ENCODE measurements at places on chromosomes 5 and 9.

DNA sequence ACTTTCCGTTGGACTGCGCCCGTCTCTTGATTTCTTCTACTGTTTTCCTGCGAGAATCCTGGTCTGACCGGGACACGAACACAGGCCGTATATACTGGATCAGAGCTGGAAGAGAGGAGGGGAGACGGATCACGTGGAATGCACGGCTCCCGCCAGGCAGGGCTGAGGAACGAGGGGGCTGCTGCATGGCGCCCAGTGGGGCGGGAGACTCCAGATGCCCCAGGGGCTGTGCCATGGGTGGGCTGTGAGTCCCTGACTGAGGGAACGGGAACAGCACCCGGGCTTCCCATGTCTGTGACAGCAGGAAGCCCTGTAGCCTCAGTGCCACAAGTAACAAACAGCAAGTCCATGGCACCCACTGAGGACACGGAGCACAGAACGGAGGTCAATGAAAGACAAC lies 34.0 kb downstream of the LPCAT1 start:
- DNase-seq, result no peak

GRCh38 chr5:125683669-125684068 lies 739.5 kb upstream of the GRAMD2B start:
- no peak for DNase-seq

GRCh38 chr5:5183933-5184332 lies 43.8 kb downstream of the ADAMTS16 start:
- DNase-seq, result no peak

- no peak for DNase-seq
Measured at GRCh38 chr5:175096469-175097165, 347.4 kb downstream of the DRD1 start.

DNA sequence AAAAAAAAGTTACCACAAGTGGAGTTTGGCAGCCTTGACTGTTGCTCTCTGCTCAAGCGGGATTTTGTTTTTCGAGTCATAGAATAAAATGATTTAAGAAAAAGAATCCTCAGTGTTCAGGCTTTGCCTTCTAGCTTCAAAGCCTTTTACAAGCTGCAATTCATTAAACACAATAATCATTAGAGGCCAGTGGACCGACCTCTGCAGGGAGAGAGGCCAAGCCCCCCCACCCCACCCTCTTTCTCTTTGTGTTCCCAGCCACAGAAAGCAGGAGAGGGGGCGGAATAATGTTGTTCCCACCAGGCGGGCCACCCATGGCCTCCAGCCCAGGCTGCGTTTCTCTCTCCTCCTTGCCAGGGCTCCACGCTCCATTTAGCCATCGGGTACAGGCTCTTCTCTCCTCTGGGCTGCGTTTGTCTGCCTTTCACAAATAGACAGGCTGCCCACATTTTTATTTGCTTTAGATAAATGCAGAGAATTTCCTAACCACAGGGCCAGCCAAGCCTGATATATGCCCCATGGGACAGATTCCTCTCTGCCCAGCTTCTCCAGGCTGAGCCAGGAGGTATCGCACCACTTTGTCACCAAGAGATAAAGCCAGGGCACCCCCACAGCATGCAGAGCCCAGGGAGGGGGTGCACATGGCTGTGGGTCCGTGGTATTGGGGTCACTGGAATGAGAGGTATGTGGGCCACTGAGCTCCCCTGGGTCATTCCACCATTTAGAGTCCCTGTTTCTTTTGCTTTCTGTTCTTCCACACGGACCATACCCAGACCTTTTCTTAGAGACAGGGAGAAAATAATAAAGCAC lies 318.8 kb downstream of the PIK3R1 start:
- DNase-seq, result no peak

DNA sequence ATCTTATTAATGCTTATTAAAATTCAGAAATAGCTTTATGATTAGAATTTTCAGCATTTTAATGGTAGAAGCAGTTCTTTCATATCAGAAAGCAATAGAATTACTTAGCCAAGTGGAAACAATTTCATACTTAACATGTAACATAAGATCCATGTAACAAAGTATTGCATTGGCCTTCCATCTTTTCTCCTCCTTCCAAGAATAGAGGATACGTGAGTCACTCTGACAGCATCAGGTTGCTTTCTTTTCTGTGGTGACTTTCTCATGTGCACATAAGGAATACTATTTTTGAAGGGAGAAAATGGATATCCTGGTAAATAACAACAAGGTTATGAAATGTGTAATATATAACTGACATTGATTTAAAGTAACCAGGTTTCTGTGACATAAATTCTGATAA lies 272.2 kb downstream of the ANXA1 start:
- DNase-seq, result no peak

DNA sequence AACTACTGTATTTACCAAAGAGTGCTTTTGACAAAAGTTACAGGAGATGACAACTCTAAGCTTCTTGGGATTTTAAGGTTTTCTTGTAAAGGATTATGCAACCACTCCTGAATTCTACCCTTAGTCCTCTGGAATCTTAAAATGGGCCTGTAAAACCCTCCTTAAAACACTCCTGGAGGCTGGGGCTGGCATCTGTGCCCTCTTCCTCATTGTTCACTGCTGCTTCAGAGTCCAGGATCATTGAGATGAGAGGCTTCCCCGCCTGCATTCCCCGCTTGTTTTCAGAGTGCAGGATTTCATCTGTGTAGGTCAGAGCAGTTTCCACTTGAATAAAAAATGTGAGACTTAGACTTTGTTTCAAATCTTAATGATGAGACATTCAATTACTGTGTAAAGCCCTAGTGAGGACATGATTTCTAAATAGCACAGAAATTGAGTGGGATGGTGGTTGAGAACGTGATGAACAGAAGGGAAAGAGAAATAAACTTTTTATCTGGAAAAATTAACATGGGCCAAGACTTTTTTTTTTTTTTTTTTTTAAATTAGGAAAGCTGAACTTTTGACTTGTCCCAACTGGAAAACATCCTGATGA lies 40.4 kb downstream of the PCSK5 start:
- no peak for DNase-seq

- DNase-seq, result no peak
Measured at GRCh38 chr5:96218653-96219052, 214.4 kb downstream of the PCSK1 start.

DNA sequence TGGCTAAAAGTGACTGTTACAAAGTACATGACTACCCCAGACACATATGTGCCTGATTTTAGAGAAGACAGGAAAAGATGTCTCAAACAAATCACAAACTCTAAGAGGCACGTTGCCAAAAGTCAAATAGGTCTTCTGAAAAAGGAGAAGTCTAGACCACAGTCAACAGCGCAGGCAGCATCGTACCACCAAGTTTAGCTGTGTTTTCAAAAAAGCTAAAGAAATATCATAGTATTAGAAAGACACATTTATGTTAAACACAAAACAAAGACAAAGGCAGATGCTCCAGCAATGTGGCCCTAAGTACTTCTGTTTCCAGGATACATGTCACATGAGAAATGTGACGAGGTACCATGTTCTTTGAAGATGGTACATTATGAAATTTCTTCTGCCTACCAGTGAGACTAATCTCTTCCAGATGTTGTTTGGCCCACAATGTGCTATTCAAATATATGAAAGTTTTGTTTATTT lies 43.5 kb downstream of the LPAR1 start:
- no peak for DNase-seq

DNA sequence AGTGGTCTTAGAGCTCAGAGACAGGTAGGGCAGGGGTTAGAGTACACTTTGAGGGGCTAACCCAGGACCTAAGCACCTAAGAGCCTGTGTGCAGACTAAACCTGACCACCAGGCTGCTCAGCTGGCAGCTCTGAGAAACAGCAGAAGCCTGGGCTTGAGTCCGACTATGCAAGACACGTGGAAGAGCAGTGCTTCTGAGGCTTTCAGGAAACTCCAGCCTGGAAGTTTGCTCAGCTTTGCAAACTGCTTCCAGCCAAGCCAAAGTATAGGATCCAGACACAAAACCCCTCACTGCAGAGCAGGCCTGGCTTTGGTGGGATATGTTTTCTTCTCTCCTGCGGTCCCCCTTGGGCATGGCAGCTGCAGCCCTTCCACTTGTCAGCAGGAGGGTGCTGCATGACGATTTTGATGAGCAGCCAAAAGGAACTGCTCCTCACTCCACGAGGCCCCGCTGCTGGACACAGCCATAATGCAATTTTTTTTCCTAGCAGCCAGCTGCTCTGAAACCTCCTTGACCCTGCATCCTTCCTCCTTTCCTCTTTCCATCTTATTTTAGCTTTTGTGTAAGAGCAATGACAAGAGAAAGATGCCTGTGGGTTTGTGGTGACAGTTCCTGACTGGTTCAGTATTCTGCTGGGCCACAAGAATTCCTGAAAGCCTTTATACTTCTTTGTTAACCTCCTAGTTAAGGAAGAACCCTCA lies 123.1 kb downstream of the LIFR start:
- DNase-seq, result no peak

DNA sequence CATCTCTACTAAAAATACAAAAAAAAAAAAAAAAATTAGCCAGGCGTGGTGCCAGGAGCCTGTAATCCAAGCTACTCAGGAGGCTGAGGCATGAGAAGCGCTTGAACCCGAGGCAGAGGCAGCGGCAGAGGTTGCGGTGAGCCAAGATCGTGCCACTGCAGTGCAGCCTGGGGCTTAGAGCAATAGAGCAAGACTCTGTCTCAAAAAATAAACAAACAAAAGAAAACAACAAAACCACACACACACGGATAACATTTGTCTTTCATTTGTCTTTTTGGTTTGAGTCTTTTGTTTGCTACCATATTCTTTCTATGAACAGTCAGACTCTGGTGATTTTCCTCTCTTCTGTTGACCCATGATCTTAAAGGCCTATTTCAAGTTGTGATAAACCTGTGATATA lies 1168.3 kb upstream of the WWC1 start:
- DNase-seq, result no peak

- DNase-seq, result no peak
Measured at GRCh38 chr5:179195561-179196404, 135.6 kb downstream of the ZNF354C start.

GRCh38 chr9:3180696-3181048 lies 336.8 kb upstream of the PUM3 start:
- DNase-seq, result no peak

GRCh38 chr5:109307951-109308350 lies 101.8 kb downstream of the PJA2 start:
- DNase-seq, result no peak

DNA sequence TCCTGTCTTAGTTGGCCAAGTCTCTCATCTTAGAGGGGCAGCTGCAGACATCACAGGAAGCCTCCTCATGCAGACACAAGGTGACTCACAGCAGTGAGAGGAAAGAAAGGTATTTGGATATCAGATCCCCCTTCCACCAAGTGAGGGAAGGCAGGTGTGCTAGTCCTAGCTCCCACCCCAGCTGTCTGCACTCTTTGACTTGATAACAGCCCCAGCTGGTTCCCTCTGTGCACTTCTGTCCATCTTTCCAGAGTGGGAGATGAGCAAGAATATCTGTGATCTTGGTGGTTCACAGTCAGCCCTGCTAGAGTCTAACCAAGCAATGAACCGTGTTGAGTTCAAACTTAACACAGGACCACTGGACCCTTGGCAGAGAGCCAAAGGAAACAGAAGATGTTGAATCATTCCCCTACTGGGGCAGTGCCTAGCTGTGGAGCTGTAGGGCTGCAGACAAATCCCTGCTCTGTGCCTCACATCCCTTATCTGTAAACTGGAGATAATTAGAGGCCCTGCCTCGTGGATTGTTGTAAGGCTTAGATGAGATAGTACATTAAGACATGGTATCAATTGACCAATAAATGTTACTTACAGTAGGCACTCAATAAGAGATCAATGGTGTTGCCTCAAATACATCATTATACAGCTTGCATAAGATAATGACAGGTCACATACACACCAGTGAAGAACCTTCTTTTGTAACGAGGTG lies 39.1 kb downstream of the SH3RF2 start:
- DNase-seq, result no peak

DNA sequence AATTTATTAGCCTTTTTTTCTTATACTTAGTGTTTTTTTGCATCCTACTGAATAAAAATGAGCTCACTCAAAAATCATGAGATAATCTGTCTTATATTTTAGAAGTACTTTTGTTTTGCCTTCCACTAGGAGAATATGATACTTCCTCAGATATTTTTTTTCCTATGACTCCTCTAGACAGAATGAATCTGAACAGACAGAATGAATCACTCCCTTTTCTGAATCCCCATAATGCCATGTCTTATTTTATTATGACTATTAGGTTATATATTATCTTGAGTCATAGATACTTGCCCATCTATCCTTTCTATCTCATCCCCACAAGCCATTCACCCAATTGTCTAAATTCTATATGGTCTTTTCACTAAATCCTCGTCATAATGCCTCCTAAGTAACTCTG lies 134.6 kb downstream of the BRINP1 start:
- no peak for DNase-seq

DNA sequence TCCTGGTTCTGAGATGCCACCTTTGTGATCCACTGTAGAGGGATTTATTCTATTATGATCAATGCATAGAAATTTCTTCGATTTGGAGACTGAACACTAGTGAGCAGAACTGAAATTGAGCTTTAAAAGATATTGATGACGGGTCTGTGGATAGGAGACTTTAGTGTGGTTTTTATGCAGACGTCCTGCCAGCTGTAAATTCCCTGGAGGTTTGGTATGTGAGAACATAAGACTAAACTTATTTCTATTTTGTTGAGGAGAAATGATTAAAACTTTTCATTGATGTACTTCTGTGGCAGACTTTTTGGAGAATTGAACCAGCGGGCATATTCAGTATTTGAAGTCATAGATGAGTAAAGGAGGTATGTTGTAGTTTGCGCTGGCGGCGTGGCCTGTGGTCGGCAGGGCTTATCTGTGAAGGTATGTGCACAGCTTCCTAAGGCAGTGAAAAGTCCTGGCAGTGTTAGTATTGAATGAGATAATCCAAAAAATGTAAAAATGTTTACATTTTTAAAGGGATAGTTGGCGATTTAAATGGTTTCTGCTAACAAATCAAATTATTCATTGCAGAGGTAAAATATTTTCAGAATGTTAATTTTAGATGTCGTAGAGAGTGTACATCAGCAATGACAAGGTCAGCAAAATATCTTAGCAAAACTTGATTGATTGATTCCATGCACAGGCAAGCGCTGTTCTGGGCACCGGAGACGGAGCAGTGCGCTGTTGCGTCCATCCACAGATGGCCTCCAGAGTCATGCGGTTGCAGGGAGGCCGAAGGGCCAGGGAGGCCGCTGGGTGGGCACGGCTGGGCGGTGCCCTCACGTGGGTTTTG lies 20.4 kb downstream of the TENT4A start:
- no peak for DNase-seq

DNA sequence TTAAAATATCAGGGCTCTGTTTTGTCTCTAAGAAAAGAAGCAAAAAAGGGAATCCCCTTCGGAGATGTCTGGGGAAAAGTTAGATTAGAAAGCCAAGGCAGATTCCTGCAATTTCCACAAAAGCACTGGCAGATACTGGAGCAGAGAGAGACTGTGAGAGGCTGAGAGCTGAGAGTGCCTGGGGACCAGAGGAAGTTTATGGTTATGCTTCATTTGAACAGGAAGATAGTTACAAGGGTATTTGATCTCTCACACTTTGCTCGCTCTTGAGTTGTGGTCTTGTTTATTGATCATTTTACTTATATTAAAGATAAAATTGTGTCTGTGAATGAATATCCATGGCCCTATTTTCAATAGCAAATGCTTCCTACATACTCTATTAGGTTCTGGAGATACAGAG lies 32.8 kb upstream of the FAM81B start:
- DNase-seq, result no peak

- no peak for DNase-seq
Measured at GRCh38 chr5:168734119-168734518, 155.0 kb upstream of the PANK3 start.

All from T-helper 2 cell treated with Interferon-gamma antibody and Interleukin-4, amounts not matched to agents 5 μg/mL and 100 μg/mL, for 36 hours (primary cell).